ENCODE measurements at places on chromosomes 2 and 18.

GRCh38 chr2:162060532-162060931, 13.5 kb downstream of the DPP4 start:
- no peak for DNase-seq

- DNase-seq: no peak
These were observed 255.1 kb downstream of the MYT1L start for GRCh38 chr2:2075875-2076529.

DNA sequence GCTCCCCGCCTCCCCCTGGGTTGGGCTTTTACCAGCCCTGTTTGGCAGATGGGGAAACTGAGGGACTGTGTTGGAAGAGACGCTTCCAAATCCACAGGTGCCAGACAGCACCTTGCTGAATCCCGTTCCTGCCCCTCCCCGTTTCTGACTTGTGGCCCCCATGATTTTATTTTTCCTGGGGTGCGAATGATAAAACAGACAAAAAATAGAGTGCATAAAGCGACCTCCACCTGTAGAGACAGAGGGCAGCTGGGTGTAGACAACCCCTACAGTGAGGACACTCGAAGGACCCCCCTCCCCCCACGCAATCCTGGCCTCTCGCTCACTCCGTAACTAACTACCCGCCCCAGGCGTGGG, 2.2 kb upstream of the CTDSP1 start:
- DNase-seq: no peak

- DNase-seq: no peak
These were observed 53.4 kb upstream of the DPP10 start for GRCh38 chr2:114389021-114389420.

GRCh38 chr2:191641609-191642008, 36.3 kb upstream of the NABP1 start:
- DNase-seq: no peak

GRCh38 chr18:53952700-53953099, 271.8 kb downstream of the MBD2 start:
- no peak for DNase-seq

DNA sequence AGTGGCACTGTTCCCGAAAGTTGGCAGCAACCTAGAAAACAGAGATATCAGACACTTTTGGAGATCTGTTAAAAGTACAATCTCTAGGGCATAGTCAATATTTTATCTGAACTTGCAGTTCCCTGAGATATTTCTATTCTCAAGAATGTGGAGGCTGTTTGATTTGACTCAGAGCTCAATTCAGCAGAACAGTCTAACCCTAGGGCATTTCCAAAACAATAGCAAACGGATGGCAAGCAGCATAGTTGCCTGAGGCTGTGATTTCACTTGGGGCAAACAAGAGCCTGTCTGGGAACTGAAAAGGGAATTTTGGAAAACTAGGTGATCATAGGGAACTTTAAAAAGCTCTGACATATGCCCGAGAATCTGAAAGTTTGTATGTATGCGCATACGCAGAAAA, 772.8 kb upstream of the LRRTM1 start:
- DNase-seq: no peak

DNA sequence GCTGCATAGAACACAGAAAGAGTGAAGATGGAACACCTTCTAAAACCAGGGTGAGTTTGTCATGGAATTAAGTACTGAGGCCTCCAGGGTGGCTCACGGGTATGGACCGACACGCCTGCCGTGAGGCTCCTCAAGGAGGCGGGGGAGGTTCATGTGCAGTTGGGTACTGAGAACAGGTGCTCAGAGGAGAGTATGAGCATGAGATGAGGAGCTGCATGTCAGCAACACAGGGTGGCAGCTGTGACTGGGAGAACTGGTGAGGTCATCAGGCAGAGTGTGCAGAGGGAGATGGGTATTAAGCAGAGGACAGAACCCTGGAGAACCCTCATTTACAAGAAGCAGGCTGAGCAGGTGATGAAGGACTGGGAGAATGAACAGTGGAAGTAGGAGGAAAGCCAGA, 63.2 kb upstream of the KLHL29 start:
- no peak for DNase-seq

GRCh38 chr2:173217116-173217840, 137.4 kb upstream of the CDCA7 start:
- DNase-seq: no peak

- DNase-seq: no peak
These were observed 190.4 kb downstream of the FMNL2 start for GRCh38 chr2:152525277-152525838.

- DNase-seq: no peak
These were observed 115.7 kb downstream of the ACKR3 start for GRCh38 chr2:236685361-236685760.

- DNase-seq: no peak
These were observed 183.1 kb downstream of the MYCN start for GRCh38 chr2:16123421-16123820.

- no peak for DNase-seq
These were observed 37.5 kb upstream of the PPM1B start for GRCh38 chr2:44131177-44131576.

- DNase-seq: no peak
These were observed 301.9 kb downstream of the LRRTM1 start for GRCh38 chr2:80002568-80003157.
